ENCODE measurements at places on chromosomes 5 and 9.

- DNase-seq: no peak
Observed at GRCh38 chr5:177249761-177250537, 53.6 kb downstream of the RAB24 start.

DNA sequence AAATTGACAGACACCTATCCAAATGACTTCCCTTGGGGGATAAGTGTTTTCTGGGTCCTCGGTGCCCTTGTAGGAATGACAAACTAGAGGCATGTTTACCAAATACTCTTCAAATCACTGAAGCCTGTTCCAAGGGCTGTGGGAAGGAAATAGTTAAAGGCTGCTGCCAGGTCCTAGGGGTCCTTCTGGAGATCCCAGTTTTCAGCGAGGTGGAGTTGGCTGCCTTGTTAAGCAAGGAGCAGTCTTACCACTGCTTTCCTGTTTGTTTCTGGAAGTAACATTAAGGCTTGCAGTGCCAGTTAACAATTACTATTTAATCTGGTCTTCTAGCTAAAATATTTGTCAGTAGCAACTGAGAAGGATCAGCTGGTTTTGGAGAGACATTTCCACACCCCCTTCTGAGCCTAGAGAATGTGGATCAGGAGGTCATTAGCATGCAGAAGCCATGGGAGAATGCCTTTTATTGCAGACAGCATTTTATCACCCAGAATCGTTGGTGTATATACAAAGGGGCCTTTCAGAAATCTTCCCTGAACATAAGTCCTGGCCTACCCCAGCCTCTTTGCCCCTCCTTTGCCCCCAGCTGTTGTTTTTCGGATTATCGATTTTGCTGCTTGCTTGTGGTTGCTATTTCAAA, 238.8 kb downstream of the DMAC1 start:
- no peak for DNase-seq

- no peak for DNase-seq
Observed at GRCh38 chr5:174839196-174839595, 114.8 kb downstream of the MSX2 start.

- DNase-seq: no peak
Observed at GRCh38 chr9:126036881-126037291, 289.7 kb downstream of the PBX3 start.

GRCh38 chr5:127785098-127785927, 82.1 kb downstream of the CCDC192 start:
- no peak for DNase-seq

- DNase-seq: no peak
Observed at GRCh38 chr5:160064995-160065614, 54.1 kb downstream of the PWWP2A start.

GRCh38 chr9:35933550-35934067, 24.3 kb downstream of the SPAAR start:
- no peak for DNase-seq

DNA sequence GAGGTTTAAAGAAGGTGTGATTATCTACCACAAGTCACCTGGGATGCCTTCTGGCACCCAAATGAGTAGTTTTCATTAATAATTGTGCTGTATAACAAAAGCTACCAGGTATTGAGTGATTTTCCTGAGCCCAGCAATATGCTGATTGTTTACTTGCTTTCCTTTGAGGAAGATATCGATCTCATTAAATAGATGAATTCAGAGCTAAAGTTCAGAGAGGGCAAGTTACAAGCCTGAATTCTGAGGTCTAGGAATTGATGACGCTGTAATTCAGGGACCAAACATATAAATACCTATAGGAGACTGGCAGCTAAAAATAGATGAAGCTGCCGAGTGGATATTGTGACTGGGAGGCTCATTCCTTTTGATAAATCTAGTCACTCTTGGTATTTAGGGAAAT, 1.1 kb downstream of the ERCC6L2 start:
- no peak for DNase-seq

GRCh38 chr9:130756037-130756436, 62.5 kb downstream of the EXOSC2 start:
- DNase-seq: no peak

DNA sequence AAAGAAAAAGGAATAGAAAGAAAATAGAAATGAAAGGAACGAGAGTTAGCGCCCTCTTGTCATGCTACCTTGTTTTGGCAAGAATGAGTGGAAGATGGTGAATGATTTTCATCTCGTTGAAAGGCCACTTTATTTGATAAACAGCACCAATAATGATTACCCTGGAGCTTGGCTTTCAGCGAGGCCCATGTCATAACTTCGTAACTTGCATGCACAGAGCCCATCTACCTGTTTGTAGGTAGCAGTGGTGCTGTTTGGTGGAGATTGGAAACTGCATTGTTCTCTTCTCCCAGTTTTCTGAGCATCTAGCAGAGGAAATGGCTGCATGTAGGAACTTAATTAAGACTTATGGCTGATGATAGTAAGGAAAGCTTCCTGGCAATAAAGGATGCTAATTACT, 59.3 kb downstream of the NPR3 start:
- no peak for DNase-seq

DNA sequence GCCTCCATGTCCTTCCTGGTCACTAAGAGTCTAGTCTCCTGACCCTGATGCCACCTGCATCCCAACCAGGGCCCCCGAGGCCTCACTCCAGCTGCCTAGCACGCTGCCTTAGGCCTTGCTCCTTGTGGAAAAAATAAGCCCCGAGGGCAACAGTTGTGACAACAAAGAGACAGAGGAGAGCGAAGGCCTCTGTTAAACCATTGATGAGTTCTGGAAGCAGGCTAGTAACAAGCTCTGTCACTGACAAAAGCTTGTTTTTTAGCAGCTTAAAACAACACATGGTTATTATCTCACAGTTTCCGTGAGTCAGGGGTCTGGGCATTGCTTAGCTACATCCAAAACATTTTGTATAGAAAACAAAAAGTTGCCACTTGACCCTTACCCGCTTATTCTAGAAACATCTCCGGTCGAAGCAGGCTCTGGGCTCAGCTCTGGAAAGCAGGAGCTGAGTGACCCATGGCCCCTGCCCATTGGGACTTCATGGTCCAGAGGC, 48.2 kb upstream of the TBC1D2 start:
- no peak for DNase-seq

GRCh38 chr9:70600506-70600905, 186.0 kb upstream of the KLF9 start:
- no peak for DNase-seq

DNA sequence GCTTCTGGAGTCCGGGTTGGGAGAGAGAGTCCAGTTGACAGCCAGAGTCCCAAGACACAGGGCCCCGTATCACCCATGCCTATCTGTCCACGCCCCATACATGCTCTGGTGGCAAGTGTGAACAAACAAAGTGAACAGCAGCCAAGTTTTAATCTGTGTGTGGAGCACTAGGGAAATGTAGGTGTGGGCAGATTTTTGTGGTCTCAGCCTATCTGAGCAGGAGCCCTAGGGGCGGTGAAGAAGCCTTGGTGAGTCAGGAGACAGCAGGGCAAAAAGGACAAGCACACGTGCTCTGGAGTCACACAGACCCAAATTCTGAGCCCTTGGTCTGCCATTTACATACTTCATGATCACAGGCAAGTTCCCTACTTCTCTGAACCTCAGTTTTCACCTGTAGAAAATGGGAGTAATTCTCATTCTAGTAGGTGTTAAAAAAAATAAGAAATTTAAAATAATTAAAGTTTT, 23.2 kb downstream of the EGR1 start:
- DNase-seq: no peak

- DNase-seq: no peak
Observed at GRCh38 chr9:121239071-121239470, 28.9 kb upstream of the GSN start.

DNA sequence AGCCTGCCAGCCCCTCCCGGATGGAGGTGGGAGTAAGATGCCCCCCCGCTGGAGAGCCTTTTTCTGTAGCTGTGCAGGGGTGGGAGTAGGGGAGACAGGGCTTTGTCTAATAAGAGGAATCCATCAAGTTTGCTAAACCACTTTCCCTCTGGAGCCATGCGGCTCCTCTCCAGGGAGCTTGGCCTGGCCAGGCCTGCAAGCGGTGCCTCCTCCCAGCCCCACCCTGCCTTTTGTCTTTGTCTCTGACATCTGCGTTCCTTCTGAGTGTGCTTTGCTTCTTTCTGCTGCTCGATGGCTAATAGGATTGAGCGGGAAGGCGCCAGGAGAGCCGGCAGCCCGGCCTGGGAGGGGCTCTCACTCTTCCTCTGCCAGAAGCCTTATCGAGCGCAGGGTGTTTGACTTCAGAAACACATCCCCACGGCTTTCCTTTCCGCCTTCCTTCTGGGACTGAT, 26.7 kb upstream of the FCN1 start:
- DNase-seq: no peak

DNA sequence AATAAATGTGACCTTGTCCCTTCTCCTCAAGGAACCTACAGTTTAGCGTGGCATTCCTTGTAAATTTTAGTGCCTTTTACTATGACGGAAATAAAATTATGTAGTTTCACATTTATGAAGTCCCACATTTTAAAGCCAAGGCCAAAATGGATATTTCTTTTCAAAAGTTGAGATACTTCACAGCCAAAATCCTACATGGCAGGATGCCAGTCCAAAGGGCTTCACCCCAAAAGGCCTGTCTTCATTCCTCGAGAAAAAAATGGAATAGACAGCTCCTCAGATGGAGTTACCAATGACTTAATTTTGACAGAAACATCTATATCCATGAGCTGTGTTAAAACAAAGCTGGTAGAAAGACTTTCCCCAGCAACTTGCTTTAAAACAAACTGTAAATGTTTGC, 211.2 kb downstream of the GLIS3 start:
- DNase-seq: no peak

- no peak for DNase-seq
Observed at GRCh38 chr9:90368928-90369327, 273.7 kb downstream of the DIRAS2 start.

DNA sequence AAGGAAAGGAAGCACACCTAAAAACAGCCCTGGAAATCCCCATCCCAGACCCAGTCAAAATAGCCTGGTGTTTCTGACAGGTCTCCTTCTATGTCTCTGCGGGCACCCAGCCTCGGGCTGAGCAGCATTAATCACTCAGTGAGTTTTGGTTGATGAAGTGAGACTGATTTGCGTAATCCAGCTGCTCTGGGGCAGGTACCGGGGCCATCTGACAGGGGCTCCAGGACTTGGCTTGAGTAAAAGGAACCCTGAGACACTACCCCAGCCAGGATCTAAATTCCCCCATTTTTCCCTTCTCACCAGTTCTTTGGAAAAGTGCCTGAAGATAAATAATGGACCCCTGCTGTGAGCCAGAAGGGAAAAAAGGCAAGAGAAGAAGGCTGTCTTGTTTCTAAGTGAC, 596 bp downstream of the SLC28A3 start:
- DNase-seq: no peak

DNA sequence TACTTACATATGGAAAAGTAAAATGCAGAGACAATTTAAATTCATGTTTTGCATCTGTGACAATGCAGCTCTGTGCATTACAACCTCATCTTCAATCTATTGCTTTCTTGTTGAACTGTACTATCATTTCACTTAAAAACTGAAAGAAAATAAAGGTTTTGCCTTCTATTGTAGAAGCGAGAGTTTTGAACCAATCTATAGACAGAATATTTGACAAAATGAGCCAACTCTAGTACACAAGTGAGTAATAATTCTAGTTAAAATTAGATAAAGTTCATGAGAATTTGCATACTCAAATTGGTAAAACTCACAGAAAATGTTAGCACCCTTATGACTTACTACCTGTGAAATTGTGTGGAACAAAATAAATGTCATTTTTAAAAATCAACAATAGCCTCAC, 123.7 kb downstream of the EDIL3 start:
- DNase-seq: no peak

- no peak for DNase-seq
Observed at GRCh38 chr9:107994648-107995047, 505.1 kb upstream of the KLF4 start.

DNA sequence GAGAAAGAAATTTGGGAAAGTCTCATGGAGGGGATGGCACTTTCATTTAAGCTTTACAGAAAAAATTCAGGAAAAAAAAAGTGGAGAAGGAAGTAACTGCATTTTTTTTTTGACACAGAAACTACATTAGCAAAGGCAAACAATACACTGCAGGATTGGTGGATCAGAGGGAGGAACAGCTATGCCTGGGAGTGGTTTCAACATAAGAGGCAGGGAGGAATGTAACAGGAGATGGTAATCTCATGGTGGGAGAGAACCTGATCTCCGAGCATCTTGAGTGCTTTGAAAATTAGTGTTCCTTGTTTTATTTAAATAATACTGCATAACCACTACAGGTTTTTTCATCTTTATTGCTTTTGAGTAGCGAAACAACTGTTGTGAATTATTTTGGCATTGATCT, 249.4 kb downstream of the FAM170A start:
- no peak for DNase-seq

DNA sequence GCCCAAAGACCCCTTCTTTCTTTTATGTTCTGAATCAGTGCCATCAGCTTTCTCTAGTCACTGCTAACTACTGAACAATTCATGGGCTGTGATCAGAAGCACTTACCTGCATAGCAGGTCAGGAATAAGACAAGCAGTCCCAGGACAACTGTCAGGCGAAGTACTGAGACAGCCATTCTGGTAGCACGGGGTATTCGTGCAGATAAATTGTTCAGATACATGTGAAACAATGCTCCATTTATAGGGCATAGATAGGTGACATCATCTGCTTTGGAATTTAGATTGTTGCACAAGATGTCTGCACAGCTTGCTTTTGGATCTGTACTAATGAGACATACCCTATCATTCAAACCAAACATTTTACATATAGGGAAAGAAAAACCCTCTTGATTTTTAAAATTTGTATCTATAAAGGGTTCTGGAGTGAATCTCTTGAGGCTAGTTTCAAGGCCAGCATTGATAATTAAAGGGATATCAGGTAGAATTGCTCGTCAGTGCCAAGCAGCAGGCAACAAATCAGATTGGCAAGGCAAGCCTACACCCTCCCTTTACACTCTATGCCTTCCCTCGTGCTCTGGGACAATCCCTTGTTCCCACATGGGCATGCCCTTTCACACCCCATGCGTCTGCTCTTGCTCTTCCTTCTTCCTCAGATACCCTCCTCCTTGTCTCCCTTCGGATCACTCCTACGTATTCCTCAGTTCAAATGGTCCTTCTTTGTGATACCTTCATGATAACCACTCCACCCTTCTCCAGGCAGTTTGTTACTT, at the start of gene C5orf46:
Gene C5orf46 (minus strand): TSS at position 213 of the 770 bp plus-strand sequence. CDS start 37 bp downstream, at position 176.
- DNase-seq: no peak

GRCh38 chr5:109242518-109242917, 167.3 kb downstream of the PJA2 start:
- no peak for DNase-seq

DNA sequence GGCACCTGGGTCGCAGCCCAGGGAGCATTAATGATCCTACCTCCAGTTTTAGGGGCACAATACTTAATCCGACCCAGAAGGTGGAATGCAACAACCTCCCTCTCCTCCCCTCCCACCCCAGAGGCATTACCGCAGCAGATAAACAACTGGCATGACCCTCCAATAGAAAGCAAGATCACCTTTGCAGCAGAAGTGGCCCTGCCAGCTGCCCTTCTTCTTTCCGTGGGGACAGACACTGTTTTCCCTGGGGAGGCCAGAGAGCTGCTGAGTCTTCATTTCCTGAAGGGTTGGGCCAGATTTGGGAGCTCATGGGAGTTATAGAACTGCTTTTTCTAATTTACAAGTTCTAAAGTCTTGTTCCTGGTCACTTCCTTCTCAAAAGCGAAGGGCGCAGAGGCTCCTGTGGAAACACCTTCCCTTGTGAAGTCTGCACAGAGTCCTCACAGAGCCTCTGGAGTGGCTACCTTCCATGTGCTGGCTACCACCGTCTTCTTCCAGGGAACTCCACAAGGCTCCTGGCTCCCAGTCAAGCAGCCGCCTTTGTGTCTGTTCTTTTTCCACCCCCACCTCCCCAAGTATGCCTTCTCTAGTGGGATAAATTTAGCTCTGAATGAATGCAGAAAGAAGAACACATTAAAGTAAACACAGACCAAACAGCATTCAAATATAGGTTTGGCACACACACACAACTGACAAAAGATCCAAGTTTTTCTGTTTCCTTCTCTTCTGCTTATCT, 8.0 kb upstream of the PALM2AKAP2 start:
- DNase-seq: no peak
